Uterus (tissue), 4 donors: ENCODE measurements at places on chromosomes 11 and 22.

- no peak for DNase-seq
Observed at GRCh38 chr11:92657226-92657625, 312.2 kb upstream of the MTNR1B start.

- DNase-seq = no peak
Observed at GRCh38 chr11:69210310-69211035, 54.7 kb downstream of the SMIM38 start.

GRCh38 chr11:44010789-44011251 lies 37.0 kb upstream of the ACCSL start:
- DNase-seq = no peak

DNA sequence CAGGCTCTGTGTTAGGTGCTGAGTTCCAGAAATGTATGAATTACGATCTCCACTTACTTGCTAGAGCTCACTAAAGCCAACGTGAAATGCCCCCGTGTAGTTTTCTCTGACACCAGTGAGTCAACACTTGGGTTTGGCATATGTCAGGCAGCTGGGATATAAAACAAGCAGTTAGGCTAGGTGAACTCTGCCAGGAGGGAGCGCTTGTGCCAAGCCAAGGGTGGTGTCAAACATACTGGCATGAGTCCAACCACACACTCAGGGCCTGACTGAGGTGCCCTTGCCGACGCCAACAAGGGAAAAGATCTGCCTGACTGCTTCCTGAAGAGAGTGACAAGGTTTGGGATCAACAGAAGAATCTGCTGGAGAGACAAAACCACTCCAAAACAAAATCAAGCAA lies 167.8 kb upstream of the NARS2 start:
- no peak for DNase-seq

DNA sequence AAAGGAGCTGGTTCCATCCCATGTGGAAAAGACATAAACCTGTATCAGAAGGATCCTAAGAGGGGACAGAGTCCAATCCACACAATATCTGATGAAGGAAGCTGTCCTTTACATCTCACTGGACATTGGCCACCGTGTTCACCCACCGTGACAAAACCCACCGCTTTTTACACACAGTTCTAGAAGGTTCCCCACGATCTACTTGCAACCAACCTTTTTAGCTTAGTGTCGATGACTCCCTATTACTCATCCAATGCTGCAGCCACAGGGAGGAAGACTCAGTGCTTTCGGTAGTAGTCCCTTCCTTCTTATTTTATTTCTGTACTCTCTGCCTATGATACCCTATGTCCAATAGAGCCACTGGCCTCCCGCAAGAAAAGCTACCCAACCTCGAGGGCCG lies 65.4 kb downstream of the MAPK1 start:
- DNase-seq = no peak

- DNase-seq = peak; percentile 65
Observed at GRCh38 chr11:6635082-6635932, 16.1 kb upstream of the TPP1 start.

- DNase-seq = no peak
Observed at GRCh38 chr22:37260901-37261336, 16.9 kb upstream of the RAC2 start.

DNA sequence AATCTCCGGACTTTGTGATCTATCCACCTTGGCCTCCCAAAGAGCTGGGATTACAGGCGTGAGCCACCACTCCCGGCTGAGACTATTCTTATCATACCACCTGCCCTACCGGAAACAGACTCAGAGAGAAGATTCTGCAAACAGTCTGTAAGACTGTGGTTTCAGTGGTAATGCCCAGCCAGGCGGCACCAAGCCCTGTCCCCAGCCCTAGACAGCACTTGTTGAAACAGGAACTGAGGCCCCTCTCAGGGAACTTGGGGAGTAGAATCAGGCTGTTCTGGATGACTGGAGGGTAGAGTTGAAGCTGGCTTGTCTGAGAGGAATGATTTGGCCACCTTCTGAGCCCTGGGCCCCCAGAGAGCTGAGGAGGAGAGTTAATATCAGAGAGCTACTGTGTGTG lies 1.3 kb upstream of the INSC start:
- DNase-seq = no peak

- no peak for DNase-seq
Observed at GRCh38 chr11:62514151-62514550, 32.5 kb downstream of the AHNAK start.
